Stimulated activated CD8-positive, alpha-beta memory T cell treated with anti-CD3 and anti-CD28 coated beads, Interleukin-12 subunit alpha, Interleukin-12 subunit beta, amount 100 ng/mL, for 1 hour (primary cell): ENCODE measurements at places on chromosomes 4 and X.

DNA sequence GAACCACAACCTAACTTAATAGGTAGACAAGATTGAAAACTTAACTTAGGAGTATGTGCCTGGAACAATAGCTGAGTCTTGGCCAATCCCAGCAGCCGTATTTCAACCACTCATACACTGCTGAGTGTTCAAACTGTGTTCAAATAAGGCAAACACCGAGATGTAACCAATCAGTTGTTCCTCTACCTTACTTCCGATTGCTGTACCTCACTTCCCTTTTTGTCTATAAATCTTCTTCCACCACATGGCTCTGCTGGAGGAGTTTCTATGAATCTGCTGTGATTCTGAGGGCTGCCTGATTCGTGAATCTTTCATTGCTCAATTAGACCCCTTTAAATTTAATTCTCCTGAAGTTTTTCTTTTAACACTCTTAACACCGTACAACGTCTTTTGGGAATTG lies 108.0 kb downstream of the ANAPC4 start:
- no peak for DNase-seq

- DNase-seq: no peak
These were observed 613 bp upstream of the TMEM47 start for GRCh38 chrX:34657726-34658070.

GRCh38 chr4:47349326-47349725 lies 114.2 kb downstream of the COMMD8 start:
- no peak for DNase-seq

DNA sequence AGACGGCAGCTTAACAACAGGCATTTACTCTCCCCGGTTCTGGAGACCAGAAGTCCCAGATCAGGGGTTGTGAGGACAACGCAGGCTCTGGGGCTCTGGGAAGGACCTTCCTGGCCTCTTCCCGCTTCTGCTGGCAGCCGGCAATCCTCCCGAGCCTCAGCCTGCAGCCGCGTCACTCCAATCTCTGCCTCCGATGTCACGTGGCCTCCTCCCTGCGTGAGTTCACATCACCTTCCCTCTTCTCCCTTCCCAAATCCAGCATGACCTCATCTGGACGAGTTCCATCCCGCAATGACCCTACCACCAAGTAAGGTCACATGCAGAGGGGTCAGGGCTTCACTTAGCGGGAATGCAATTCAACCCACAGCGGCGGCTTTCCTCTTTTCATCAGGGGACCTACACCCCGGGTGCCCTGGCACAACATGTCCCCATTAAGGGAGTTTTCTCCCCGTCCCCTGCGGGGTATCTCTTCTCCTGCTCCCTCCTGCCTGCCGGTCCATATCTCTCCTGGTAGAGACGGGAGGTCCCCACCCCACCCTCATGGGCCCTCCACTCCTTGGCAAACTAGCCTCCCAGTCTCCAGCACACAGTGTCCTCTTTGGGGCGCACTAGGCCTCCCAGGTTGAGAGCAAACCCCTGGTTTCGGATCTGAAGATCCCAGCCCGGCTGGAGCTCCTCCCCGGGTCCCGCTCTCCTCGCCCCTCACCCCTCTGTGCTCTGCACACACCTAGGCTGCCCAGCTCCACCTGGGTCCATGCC lies 25.5 kb downstream of the ABLIM2 start:
- no peak for DNase-seq

DNA sequence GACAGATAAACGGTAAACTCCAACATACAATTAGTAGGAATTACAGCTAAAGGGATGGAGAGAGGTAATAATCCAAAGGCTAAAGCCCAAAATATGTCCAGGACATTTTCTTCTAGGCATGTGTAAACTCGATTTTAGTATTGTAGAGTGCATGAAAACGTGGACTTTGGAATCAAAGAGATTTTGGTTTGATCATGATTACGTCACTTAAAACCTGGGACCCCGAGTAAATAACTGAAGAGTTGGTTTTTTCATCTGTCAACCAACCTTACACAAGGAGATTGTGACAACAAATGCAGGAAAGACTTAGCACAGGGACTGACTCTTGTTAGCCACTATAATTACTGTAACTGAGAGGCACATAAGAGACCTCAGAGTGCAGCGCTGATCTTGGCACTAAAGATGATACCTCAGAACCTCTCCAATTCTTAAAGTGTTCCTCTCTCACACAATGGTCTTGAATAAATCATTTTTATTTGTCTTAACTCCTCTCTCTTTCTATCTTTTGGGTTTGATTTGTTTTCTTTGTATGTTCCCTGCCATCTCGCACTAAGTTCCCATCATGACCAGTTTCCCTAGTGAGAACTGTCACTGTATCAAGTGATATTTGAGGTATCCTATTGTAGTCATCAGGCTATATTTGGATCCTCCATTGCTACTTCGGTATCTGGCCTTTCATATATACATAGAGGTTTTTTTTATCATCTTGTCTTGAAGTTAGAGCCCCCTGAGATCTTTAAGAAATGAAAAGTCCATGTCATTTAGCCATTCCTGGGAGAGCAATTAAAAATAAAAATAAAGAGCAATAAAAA lies 32.2 kb upstream of the MSL3 start:
- no peak for DNase-seq

DNA sequence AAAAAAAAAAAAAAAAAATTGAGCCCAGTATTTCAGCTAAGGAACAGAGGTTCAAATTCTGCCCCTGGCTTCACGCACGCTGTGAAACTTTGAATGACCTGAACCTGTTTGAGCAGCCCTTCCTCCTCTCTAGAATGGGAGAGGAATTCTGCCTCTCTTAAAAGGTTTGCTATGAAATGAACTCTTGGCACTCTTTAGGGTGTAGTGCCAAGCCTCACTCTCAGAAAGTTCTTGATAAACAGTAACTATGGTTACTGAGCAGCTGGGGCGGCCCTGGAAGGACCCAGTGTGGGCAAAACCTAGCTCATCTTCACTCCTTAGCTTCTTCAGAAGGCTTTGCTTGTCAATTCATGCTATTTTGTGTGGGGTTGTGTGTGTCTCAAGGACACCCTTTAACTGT lies 73.7 kb downstream of the GEMIN8 start:
- no peak for DNase-seq

GRCh38 chrX:150573702-150574101 lies 5.3 kb downstream of the MTM1 start:
- DNase-seq: no peak

- no peak for DNase-seq
These were observed 17.8 kb downstream of the ZNF185 start for GRCh38 chrX:152915541-152916241.

GRCh38 chr4:144948421-144948820 lies 149.6 kb downstream of the ANAPC10 start:
- no peak for DNase-seq

DNA sequence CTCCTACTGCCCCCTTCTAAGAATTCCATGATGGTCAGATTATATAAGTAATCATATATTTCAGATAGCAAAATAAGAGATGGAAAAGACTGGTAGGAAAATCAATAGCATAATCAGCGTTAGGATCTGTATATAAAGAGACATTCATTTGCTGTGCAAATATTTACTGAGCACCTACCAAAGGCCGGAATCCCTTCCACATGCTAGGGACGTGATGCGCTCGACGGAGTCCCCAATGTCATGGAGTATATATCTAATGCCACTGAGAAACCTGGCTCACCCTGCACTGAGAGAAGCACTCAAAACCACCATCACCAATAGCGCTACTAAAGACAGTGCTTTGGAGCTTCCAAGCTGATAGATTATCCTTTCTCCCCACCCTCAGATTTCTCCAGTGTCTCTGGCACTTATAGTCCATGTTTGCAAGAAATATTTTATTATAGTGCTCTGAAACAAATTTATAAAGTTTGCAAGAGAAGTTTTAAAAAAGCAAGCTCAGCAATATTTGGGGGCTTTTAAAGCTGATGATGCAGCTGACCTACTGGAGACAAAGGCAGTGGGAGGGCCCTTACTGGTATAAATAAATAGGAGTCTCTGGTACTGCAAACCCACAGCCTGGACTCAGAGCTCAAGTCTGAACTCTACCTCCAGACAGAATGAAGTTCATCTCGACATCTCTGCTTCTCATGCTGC lies at the start of gene CXCL13:
CXCL13 (plus strand) TSS at position 611 of the 693 bp plus-strand sequence; CDS start at position 657, 46 bp downstream.
- DNase-seq: no peak

DNA sequence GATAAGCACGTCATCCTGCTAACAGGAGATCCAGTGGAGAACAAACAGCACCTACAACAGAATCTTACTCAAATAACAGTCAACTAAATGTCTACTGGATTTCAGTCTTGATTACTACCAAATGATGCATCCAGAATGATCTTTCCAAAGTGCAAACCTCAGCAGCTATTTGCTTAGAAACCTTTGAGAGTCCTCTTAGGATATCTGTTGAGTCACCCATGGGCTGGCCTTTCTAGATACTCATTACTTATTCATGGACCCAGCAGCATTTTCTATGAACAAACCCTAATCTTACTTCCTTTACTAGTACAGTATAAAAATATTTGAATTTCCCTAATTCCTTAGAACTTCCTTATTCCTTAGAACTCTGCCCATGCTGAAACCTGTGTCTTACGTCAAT lies 118.5 kb upstream of the PABPC4L start:
- no peak for DNase-seq
